ENCODE measurements at places on chromosomes 3 and 15.

DNA sequence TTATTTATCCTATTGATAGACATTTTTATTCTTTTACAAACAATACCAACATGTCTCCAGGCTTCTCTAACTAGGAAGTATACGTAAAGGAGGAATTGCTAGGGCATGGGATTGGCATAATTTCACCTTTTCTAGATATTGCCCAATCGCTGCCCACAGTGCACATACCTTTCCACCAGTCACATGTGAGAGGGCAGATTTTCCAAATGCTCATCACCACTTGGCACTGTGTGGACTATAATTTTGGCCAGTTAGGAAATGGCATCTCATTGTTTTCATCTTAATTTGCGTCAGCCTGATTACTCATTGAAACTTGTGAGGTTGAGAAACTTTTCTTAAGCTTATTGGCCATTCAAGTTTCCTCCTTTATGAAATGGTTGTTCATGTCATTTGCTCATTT, 57.4 kb upstream of the POLR2M start:
- no peak for DNase-seq

DNA sequence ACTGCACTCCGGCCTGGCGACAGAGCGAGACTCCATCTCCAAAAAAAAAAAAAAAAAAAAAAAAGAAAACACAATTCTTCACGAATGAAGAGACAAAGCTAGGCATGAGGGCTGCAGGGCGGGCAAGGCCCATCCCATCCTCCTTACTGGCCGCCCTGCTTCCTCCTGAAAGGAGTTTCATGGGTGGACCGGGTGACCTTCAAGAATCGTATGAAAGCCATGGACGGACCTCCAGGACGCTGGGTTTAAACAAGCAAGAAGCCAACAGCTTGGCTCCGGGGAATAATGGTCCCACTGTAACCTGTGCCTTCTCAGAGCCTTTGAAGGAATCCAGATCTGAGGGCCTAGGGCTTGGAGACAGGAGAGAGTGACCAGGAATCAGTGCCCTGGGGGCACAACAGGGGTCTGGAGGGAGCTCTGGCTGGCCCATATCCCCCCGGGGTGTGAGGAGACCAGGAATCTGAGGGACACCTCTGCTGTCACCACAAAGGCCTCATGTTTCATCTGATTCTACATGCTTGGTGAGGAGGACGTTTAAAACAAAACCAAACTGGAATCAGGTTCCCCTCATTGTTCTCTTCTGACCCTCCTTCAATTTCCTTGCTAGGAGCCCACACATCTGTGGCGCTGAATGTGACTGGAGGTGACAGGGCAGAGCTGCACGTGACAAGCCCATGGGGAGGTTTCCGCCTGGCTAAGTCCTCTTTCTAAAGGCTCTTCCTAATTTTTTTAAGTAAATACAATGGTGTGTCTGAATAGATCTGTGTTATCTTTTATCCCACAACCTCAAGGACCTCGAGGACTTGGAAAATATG, 46.1 kb downstream of the WHAMM start:
- DNase-seq: peak; percentile 78

DNA sequence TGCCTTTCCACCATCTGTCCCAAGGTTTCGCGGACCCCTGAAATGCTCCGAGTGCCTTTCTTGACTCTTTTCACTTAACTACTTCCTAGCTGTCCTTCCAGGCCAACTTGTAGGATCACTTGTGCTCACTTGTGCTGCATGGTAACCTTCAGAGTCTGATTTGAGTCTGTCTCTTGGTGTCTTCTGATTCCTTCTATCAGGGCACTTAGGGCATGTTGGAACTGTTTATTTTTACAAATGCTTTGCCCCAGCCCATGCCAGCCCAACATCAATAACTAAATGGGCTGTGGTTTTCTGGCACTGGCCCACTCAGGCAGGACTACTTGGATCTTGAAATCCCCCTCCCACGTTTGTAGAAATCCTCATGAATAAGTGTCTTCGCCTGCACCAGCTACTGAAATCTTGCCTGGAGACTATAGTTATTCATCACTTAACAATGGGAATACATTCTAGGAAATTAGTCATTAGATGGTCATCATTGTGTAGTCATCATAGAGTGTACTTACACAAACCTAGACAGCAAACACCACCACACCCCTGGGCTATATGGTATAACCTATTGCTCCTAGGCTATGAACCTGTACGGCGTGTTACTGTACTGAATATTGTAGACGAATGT, 123.1 kb upstream of the STRIT1 start:
- no peak for DNase-seq

- DNase-seq: no peak
Observed at GRCh38 chr15:36758800-36759199, 179.4 kb downstream of the CDIN1 start.

DNA sequence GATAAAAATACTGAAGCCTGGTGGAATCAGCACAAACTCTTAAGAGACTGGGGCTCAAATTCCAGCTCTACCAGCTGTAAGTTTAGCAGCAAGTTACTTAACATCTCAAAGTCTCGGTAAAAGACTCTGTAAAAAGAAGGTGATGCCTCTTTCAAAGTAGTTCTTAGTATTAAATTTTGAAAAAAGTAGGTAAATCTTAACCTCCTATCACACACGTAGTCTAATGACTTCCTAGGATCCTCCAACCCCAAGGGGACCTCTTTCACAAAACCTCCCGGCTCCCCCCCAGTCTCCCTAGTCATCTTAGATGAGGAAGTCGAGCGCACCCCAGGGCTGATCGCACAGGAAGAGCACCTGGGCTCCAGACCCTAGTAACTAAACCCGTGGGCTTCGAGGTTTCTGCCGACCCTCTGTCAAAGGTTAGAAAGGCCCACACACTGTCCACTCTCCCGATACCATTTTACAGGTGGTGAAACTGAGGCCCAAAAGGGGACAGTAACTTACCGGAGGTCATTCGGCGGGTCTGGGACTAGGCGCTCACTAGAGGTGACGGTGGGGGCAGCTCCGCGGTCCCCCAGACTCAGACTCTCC, 427 bp downstream of the MBD4 start:
- DNase-seq: peak; percentile 63

GRCh38 chr15:42145546-42146455, 10.6 kb downstream of the PLA2G4F start:
- no peak for DNase-seq

- DNase-seq: no peak
Observed at GRCh38 chr15:39605146-39605545, 24.3 kb downstream of the THBS1 start.

DNA sequence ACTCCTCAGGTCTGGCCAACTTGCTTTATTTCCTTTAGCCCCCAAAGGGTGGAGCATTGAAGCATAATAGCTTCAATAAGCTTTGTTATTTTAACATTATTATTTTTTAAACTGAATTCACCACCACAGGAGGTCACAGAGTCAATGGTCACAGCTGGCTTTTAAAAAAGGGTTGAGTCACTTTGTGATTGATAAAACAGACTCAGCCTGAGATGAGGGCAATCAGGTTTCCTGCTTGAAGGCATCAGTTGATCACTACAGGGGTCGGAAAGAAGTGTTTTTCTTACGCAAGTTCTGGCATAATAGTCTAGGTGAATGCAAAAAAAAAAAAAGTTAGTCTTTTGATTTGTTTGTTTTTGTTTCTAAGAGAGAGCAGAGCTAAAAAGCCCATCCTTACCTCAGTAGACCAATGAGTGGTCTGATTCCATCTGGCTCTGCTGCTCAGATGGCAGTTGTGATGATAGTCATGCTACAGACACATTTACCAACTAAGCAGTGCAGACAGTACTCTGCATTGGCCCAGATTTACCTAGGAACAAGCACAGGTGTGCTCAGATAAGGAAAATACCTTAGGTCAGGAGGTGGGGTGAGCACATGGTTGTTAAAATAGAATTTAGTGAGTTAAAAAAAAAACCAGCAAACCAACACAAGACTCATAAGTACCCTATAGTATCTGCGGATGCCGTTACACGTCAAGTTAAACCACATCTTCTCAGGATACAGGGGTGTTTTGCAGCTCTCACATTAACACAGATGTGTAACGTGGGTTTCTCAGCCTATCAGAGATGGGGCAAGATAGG, 22.6 kb downstream of the ZNF80 start:
- DNase-seq: no peak

DNA sequence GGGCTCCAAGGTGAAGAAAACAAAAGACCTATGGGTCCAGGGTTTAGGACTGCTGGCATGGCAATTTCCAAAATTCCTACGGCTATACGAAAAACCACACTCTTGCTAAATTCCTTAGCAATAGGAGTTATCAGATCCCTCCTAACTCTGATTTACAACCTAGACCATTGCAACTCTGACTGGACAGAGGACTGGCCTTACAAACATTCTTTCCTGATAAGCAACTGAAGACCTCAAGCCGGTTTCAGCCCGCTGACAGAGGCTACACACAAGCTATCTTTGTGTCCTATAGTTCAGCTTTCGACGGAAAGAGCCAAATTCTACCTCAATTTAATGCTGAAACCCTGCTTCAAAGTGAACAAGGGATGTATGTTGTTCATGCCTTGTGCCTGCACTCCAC, 38.3 kb upstream of the AGBL1 start:
- DNase-seq: no peak

DNA sequence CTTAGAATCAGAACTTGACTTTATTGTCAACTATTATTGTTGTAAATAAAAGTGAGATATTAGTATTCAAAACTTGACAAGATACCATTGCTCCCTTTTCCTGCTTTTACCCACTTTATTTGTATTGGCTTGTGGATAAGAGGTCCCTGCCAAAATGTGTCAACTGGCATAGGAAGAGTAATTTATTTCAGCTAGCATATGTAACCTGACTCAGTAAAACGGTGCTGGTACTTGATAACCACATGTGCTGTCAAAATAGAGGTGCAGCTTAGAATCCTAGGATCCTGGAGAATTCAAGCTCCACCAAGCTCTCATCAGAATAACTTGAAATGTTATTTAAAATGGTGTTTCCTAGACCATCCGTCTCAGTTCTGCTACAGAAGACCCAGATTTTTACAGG, 90.2 kb upstream of the TGFBR2 start:
- no peak for DNase-seq

GRCh38 chr3:126567696-126568438, 9.1 kb upstream of the C3orf22 start:
- DNase-seq: peak; percentile 39

- DNase-seq: no peak
Observed at GRCh38 chr15:63380808-63381282, 801 bp downstream of the CA12 start.

DNA sequence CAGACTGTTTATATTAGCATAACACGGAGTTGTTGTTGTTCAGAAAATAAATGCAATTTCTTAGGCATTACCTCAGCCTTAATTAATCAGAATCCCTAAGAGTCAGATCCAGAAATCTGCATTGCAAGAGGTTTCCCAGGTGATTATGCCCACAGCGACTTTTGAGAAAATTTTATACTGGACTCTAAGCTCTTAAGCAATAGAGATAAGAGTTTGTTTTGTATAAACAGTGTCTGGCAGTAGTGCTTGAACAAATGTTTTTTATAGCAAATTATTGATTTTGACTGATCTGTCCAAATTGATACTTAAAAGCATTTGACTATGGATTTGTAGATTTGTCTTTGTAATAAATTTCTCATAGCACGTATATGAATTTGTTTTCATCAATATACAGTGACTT, 92.8 kb downstream of the ZBBX start:
- no peak for DNase-seq

GRCh38 chr15:26095710-26096330, 232.7 kb upstream of the ATP10A start:
- peak; percentile 69 for DNase-seq

GRCh38 chr3:46544771-46545503, 21.2 kb downstream of the LRRC2 start:
- no peak for DNase-seq

- DNase-seq: no peak
Observed at GRCh38 chr15:100544338-100544841, 15.6 kb upstream of the CERS3 start.

DNA sequence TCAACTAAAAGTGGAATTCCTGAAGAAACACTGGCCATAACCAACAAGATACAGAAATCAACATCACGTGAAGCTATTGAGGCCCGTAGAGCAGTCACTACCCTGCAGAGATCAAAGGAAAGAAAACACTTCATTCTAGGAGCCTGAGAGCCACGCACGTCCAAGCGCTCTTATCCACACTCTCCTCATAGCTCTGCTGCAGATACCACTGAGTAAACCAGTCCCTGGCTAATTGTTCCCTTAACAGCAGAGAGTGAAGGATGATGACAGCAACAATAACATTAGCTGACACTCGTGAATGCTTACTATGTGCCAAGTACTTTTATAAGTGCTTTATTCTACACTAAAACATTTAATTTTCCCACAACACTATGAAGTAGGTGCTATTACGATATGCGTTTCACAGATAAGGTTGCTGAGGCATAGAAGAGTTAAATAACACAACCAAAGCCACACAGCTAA, 271.0 kb upstream of the GADL1 start:
- DNase-seq: peak; percentile 14

DNA sequence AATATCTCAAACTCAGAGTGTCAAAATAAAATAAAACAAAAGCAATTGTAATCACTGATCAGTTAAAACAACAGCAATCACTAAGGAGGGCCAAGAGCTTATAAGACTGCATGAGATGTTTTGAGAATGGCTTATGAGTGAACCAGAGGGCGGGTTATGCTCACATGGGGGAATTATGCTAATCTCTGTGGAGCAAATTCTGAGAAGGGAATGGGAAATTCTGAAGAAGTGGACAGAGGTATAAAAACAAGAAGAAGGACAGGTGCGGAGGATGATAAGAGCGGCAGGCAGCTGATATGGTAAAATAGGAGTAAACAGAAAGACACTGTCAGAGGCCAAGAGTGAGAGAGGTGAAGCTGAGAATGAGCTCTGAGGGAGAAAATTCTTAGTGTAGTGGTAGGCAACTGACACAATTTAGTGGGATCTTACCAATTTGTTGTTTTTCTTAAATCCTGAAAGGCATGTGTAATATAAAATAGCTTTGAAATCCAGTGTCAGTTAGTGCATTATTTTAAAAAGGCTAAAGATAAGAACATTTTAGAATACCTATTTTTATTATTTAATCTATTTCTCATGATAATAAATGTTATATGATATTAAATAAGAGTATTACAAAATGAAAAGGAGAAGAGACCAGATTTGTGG, 133.8 kb downstream of the SPATA16 start:
- DNase-seq: no peak

Measured in neural progenitor cell (in vitro differentiated cells).